Left lung (tissue), 14 donors: ENCODE measurements at places on chromosomes 3 and 15. TPM values are rescaled to one million over a fixed set of nuclear protein-coding genes. Genes with fewer than 3 reads are reported as not detected.

GRCh38 chr3:158912188-158912587 lies 110.3 kb downstream of the MFSD1 start:
- DNase-seq = no peak

- no peak for DNase-seq
These were observed 118.4 kb downstream of the ATG7 start for GRCh38 chr3:11390411-11391131.

- no peak for DNase-seq
These were observed 613.8 kb downstream of the DIPK2A start for GRCh38 chr3:144585408-144585807.

DNA sequence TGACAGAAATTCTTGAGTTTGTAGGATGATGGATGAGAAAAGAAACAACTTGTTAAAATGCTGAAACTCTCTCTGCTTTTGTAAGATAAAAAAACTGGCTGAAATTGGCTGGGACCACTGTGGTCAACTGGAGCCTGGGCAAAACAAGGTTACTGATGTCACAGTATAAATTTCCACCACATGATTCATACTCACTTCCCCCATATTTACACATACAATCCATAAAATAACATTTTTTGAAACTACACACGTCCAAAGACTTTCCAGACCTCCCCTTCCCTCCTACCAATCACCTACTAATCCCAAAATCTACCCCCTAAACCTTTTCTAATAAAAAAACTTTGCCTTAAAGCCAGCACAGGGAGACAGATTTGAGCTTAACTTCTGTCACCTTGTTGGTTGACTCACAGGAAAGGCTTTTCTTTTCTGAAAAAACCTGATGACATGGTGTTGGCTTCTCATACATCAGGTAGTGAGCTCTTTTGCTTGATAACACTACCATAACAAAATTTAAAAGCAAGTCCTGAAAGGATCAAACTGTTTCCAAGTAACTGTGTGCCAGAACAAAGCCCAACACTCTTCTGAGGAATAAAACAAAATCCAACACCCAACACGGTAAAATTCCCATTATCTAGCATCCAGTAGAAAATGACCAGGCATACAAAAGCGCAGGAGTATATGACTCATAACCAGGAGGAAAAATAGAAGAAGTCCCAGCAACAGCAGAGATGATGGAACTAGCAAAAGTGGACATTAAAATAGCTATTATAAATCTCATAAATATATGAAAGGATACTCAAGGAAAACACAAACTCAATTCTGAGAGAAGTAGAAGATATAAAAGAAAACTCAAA lies 87.3 kb upstream of the SNRK start:
- DNase-seq = no peak

- no peak for DNase-seq
These were observed 86.3 kb upstream of the CDV3 start for GRCh38 chr3:133487204-133487603.

DNA sequence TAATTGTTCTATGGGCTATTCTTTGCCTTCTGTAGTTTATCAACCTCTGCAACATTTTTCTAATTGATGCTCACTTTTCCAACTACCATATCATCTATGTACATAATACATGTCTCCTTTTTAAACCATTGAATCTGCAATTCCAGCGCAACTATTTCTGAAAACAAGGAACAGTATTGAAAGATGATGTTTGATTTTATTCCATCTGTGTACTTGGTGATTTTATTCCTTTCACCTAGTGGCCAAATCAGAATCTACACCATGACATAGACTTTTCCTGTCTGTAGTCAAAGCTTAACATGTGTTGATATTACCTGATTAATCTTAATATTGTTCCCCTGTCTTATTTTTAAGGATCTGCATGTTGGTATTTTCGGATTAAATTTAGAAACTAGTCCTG lies 13.0 kb downstream of the NKTR start:
- no peak for DNase-seq

GRCh38 chr3:98233468-98233867 lies 30.6 kb upstream of the OR5H6 start:
- DNase-seq = no peak

DNA sequence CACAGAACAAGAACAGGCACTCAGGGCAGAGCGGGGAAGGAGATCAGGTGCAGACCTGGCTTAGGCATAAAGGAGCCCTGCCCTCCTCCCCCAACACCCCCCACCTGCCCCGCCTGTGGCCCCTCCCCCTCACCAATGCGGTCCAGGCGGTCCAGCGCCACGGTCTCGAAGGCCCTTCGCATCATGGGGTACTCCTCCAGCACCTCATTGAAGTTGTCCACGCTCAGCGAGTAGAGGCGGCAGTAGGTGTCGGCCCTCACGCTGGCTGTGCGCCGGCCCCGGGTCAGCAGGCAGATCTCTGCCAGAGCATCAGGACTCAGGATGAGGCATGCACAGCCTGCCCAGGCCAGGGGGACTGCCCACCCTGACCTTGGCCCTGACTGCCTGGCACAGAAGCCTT lies 44.8 kb downstream of the HCN4 start:
- DNase-seq = no peak

DNA sequence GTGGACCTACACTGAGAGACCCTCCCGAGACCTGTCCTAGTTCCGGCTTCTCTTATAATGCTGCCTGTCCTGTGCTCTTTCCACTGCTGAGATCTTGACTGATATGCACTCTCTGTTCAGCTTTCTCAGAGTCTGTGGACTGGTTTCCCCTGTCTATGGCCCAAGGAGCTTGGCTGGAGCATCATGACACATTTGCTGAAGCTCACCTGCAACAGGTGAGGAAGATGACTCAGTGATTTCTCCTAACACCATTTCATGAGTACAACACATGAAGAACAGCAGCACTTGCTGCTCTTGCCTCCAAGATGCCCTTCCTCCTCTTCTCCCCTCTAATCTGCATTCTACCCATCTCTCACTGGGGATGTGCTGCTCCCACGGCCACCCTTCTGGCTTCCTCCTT lies 92.1 kb downstream of the DUT start:
- DNase-seq = no peak

- no peak for DNase-seq
These were observed 524.3 kb downstream of the UNC13C start for GRCh38 chr15:54502416-54503075.

DNA sequence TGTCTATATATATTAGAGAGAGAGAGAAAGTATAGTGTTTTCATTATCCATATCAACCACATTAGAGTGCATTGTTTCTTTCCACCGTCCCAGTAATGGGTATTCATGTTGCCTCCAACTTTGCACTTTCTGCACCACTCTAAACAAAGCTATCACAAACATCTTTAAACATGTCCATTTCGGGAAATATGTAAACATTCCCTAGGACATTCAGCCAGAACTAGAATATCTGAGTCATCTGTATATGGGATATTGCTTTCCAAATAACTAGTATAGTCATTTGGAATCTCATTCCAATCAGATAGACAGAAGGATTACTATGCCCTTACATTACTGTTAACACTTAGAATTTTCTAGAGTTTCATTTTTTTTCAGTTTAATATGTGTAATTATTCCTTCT lies 914.9 kb upstream of the EPHA6 start:
- DNase-seq = no peak

- no peak for DNase-seq
These were observed 158.0 kb upstream of the P2RY1 start for GRCh38 chr3:152676810-152677379.

DNA sequence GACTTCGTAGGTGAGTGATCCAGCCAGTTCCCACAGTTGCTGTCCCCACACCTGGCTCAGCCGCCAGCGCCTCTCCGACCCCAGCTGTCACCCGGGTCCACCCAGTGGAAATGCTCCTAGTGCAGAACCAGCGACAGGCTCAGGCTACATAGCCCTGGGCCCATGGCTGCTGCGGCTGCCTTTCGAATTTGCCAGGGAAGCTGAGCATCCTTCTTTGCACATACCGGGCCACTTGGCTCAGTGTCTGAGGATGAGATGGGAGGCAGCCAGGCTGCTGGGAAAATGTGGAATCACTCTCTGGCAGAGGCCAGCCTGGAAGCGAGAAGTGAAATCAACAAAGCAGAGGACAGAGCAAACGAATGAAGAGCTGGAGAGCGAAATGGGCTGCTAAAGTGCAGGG lies 80.1 kb downstream of the ST8SIA2 start:
- no peak for DNase-seq

DNA sequence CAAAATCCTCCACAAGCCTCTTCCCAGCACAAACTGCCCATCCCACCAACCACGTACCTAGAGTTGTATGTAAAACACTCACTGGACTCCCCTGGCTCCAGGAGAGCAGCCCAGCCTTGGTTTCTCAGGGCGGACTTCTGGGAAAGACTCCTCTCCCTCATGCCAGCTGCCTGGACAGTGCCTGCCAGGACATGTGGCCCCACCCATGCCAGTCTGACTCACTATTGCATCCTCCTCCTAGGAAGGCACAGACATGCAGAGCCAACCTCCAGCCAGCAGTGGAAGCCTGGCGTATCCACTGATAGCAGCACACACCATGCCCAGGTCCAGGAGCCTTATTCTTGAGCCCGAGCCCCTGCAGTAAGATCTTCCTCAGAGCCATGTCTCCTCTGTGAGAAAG lies 8.6 kb downstream of the PKM start:
- DNase-seq = no peak

DNA sequence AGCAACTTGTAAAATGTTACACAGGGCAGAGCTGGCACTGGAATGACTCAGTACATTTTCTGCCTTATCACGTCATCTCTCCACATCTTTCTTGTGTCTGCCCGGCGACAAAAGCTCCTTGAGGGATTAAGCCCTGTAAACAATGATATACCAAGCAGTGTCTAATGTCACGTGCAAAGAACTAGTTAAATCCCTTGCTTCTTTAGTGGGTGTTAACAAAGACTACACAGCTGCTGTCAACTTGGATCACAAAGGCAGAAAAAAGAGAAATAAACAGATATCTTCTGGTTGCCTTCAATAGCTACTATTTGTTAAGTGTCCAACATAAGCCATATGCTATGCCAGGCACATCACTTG lies 48.1 kb upstream of the FRMD4B start:
- DNase-seq = no peak

DNA sequence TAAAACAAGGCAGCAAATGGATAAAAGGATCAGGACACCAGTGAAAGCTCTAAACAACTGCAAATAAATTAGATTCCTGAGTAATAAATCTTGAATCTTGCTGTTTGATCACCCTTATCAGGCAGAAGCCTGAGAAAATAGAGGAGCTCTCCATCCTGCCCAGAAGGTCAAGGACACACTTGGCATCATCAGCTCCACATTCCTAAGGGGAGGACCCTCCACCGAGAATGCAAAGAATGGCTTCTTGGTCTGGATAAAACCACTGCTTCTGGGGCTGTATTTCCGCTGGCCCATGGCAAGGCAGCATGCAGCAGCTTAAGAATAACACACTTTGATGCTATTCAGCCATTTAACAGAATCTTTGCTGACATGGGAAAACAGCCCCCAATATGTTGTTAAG lies 108.9 kb upstream of the TSC22D2 start:
- DNase-seq = no peak

GRCh38 chr15:61682891-61683735 lies 377.1 kb downstream of the VPS13C start:
- DNase-seq = no peak

DNA sequence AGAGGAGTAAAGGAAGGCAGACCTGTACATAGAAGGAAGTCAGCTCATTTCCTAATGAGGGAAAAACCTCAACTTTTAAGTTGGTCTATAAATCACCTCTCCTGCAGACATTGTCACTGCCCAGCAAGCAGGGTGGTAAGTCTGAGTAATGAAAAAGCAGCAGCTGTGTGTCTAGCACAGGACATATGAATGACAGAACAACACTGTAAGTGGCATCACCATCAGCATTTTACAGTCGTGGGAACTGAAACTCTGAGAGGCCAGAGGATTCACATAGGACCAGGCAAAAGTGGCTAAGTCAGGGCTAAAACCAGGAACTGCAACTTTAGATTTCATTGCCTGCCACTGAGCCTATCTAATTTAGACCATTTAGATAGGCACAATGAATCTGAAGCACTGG lies 235.6 kb downstream of the CLSTN2 start:
- no peak for DNase-seq

DNA sequence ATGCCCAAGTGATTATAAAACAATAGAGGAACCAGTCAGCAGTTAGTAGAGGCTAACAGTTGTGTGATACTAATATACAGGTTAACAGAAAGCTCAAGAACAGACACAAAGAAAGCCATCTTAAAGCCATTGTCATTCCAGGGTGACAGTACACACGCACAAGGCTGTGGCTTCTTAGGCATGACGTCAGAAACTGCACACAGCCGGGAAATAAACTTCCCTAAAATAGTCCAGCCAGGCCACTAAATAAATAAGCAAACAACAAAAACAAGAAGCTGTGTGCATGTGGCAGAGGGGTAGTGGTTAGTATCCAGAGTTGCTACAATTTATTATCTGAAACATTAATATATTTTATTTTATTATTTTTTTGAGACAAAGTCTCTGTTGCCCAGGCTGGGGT lies 49.8 kb downstream of the PPCDC start:
- DNase-seq = no peak

DNA sequence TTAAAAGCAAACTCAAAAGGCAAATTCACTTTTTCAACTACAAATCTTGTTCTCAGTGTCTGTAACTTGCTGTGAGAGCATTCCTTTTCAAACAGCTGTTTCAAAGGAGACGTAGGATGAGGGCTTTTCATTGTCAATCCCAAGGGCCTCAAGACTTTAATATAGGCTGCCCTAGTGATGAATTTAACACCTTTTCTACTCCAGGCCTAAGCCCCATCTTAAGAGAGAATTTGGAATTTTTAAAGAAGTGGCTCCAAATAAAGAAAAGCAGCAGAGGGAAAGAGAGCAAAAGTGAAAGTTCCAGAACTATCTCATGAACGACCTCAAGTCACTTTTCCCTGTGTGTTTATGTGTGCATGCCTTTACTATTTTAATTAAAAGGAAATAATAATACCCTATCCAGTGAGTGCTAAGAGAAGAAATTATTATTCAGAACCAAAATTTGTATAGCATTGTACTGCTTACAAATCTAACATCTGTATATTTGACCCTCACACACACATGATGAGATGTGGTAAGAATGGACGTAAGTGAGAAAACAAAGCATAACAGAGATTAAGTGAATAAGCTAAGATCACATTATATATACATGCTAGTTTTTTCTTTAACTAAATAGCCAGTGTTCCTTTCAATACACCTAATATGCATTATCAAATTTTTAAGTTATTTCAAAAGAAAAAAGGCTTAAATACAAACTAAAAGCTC lies 196.4 kb downstream of the VGLL3 start:
- no peak for DNase-seq

The SH2D7 gene
- 0.50 TPM for polyA plus RNA-seq

The RTP1 gene
- polyA plus RNA-seq = not detected

The MNS1 gene
- 17.3 TPM for polyA plus RNA-seq

The PLCH1 gene
- 33.8 TPM for polyA plus RNA-seq

The KLHDC8B gene
- polyA plus RNA-seq = 51.7 TPM

The THBS1 gene
- 263 TPM for polyA plus RNA-seq

The NRROS gene
- 7.4 TPM for polyA plus RNA-seq
